T-helper 2 cell treated with Interferon-gamma antibody and Interleukin-4, amounts not matched to agents 100 ng/mL and 5 ng/mL, for 36 hours (primary cell): ENCODE measurements at places on chromosomes 5 and 9. TPM values are rescaled to one million over a fixed set of nuclear protein-coding genes. Genes with fewer than 3 reads are reported as not detected.

The DDX4 gene
- total RNA-seq = 0.98 and 1.5 TPM in 2 replicates

The ADAMTSL1 gene
- total RNA-seq = not detected in 2 replicates

The GPSM1 gene
- 10.7 and 11.4 TPM in 2 replicates for total RNA-seq

The IRX1 gene
- total RNA-seq = not detected in 2 replicates

The FBXL7 gene
- not detected in 2 replicates for total RNA-seq

The IL13 gene
- total RNA-seq = 32.6 and 39.1 TPM in 2 replicates

The CARTPT gene
- not detected in 2 replicates for total RNA-seq

The NUP155 gene
- total RNA-seq = 57.8 and 61.9 TPM in 2 replicates

The LEAP2 gene
- 4.0 and 4.2 TPM in 2 replicates for total RNA-seq

The OTULIN gene
- 61.9 and 62.6 TPM in 2 replicates for total RNA-seq

The GRXCR2 gene
- total RNA-seq = not detected in 2 replicates

The CHSY3 gene
- total RNA-seq = not detected in 2 replicates

The HMCN2 gene
- not detected in 2 replicates for total RNA-seq

The NPR3 gene
- not detected in 2 replicates for total RNA-seq

The ZNF483 gene
- 4.0 and 5.0 TPM in 2 replicates for total RNA-seq
